ENCODE measurements at places on chromosomes 11 and 22.

DNA sequence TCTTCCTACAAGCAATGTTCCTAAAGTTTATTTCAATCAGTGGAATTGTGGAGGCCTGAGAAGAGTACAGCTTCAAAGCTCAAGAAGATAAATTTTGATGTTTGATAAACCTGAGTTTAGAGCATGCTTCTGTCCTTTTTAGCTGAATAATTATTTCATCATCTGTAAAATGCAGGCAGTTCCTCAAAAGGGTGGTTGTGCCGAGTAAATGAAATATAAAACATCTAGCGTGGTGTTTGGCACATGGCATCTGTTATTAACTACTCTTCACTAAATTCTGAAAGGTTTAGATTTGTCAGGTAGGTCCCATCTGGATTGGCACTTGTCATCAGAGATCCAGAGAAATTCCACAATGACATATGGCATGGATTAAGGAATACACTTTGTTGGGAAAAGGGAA is 155.1 kb downstream of the DDX10 start:
- DNase-seq = no peak

DNA sequence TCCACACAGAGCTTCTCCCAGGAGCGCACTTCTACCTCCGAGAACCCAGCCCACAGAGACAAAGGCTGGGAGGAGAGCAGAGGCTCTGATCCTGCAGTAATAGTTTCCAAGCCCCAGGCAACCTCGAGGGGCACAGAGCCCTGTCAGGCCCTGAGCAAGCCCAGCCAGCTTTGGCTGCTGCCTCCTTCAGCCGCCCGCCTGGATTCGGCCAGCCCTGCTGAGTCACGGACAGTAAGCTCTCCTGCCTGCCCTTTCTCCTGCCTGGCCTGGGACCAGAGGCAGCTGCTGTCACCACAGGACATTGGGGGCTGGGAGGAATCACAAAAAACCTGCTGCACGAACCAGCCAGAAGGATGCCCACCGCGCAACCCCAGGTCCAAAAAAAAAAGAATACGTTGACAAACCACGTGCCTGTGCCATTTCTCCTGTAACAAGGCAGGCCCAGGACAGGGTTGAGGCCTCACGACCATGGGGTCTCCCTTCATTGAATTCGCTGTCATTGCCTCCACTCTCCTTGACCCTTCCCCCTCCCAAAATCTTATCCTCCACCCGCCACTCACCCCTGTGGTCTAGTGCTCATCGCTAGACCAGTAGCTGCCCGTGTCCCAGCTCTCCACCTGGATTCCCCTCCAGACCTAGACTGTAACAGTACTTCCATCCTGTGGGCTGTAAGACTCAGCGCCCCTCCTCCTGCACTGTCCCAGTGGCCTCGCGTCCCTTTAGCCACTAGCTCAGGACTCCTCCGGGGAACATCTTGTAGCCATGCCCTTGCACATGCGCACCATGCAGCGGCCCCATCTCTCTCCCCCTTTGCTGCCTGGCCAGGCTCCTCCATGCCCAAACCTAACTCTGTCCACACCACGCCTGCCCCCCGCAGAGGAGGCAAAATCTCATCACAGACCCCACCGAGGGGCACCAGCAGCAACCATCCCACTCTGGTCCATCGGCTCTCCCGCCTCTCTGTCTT is 7.4 kb upstream of the SLC22A12 start:
- DNase-seq = no peak

- DNase-seq = no peak
These were observed 661 bp upstream of the MALAT1 start for GRCh38 chr11:65498042-65498726.

- DNase-seq = no peak
These were observed 28.6 kb upstream of the OR8B8 start for GRCh38 chr11:124474079-124474478.

- DNase-seq = no peak
These were observed 50.6 kb upstream of the ARHGAP42 start for GRCh38 chr11:100636536-100636935.

- no peak for DNase-seq
These were observed 42.2 kb downstream of the TRIOBP start for GRCh38 chr22:37739035-37739434.

GRCh38 chr11:2137202-2138067 is 1.8 kb downstream of the IGF2 start:
- no peak for DNase-seq

GRCh38 chr22:17376950-17377349 is 7.7 kb downstream of the CECR2 start:
- DNase-seq = no peak

GRCh38 chr11:113317339-113317738 is 3.0 kb downstream of the TTC12 start:
- no peak for DNase-seq

GRCh38 chr11:87256694-87257340 is 219.1 kb downstream of the TMEM135 start:
- no peak for DNase-seq

DNA sequence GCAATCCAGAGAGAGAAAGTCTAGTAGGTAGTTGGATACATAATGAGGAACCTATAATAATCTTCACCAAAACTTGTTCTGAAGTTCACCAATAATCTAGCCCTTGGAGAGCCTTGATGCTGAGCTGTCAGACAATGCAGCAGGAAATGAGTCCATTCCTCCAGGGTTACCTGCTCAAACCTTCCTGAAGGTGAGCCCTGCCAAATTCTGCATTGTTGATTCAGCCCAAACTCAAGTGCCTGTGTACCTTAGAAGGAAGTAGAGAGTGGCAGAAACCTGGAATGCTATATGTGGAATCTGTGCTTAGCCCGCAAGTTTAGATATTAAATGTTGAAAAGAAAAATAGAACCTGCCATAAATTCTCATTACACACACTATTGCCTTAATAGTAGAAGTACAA is 77.4 kb upstream of the SPON1 start:
- no peak for DNase-seq

DNA sequence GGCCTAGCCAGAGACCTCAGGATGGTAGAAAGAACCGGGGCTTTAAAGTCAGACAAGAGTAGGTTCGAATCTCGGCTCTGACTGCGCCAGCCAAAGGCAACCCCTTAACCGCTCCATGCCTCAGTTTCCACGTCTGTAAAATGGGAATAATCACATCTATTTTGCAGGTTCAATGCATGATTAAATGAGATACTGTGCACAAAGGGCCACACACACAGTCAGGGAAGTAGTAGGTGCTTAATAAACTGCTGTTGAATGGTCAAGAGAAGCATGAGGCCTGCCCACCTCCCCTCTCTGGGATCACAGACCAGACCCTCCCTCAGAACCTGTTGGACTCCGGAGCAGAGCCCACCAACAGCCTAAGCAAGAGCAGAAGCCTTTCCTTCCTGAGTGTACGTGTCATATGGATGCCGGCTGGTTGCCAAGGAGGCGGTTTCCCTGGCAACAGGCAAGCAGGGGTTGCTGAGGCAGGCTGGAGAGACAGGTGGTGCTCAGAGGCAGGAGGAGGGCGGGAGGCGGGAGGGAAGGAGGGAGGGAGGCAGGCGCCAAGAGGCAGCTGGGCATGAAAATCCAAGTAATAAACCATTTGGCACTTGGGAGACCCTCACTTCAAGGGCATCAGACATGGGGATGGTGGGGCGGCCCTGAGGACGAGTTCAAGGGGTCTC is 43.9 kb downstream of the NFAM1 start:
- DNase-seq = no peak

- no peak for DNase-seq
These were observed 10.0 kb upstream of the TMEM123 start for GRCh38 chr11:102462610-102463009.

DNA sequence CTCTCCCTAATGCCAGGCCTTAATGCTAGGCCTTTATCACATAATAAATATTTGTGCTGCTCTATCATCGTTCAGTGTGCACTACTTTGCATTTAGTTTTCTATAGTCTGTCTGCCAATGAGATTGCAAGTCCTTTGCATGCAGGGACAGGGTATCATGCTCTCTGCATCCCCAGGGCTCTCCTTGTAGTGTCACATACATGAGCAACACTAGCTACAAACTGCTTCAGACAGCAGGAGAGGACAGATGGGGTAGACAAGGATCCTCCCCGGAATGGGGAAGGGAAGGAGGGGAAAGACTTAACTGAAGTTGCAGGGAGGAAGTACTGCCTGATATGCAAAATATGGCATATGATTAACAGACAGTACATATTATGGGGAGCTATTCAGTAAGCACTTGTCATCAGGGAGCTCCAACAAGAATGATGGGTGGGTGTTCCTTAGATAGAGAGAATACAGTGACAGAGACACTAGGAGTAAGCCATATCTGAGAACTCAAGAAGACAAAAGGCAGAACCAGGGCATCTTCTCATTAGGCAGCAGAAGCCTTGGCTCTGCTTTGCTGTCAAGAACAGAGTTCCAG is 42.8 kb downstream of the ZNF202 start:
- DNase-seq = no peak

- no peak for DNase-seq
These were observed 7.7 kb upstream of the TCF20 start for GRCh38 chr22:42277988-42278776.

GRCh38 chr11:57214494-57214893 is 22.6 kb downstream of the APLNR start:
- no peak for DNase-seq

GRCh38 chr11:36469063-36469462 is 41.0 kb downstream of the TRAF6 start:
- no peak for DNase-seq

DNA sequence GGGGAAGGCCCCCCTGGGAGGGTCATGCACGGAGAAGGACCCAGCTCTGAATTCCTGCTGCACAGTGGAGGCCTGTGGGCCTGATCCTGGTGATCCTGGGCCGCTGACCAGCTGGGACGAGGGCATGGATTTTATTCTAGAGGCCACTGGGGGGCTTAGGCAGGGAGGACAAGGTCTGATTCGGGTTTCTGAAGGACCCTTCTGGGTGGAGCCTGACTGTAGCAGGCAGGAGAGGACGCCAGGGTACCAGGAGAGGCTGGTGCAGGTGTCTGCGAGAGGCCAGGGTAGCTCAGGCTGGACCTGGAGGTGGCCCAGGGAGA is 31.3 kb downstream of the MPPED1 start:
- DNase-seq = no peak

DNA sequence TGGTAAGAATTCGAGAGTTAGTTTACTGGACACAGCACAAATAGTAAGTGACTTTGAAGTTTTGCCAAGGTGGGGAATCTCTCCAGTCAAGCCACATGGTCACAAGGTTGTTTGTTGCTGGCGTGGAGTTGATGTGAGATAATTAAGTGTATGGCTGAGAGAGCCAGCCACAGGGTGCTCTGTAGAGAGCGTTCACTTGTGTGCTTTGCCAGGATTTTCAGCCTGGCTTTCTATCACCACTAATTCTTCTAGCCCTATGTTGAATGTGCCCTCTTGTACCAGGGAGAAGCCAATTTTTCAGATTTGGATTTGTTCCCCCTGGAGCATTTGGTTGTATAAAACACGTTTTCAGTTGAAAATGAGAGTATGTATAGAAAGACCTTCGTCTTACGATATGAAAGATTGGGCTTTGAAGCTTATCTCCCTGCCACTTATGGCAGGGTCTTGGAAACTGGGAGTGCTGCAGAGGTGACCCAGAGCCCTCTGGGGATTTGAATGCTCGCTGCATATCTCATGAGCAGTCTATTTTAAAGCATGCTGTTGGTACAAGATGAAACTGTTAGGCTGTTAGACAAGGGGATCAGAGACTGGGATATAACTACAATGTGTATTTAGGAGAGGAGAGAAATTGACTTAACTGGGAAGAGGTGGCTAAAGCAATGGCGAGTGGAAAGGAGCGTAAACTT is 28.6 kb downstream of the CSRP3 start:
- DNase-seq = no peak

DNA sequence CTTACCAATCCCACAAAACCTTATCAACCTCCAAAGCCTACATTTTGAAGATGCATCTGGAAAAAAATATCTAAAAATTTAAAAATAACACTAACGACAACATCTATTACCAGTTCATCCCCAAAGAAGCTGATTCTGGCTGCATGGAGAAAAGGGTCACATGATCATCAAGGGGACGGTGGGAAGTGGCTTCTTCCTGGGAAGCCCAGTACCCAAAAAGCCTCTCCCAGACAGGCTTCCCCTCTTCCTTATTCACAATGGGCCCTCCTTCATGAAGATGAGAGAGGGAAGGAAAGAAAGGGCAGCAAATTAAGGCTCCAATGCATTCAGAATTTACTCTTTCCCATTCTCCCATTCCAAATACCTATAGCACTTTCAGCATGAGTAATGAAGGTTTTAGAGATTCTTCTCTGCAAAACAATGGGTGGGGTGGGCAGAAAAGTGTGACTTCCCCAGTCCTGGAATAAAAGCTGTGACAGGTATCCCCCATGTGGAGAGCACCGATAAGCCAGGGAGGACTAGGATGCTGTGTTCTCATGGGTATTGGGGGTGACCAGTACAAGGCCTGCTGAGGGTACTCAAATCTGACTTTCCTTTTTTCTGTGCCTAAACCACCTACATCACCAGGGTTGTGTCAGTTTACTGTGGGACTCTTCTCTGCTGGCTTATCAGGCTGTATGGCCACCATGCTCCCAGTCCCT is 88.2 kb downstream of the SIK3 start:
- no peak for DNase-seq

- no peak for DNase-seq
These were observed 20.1 kb upstream of the CHORDC1 start for GRCh38 chr11:90242894-90243416.

DNA sequence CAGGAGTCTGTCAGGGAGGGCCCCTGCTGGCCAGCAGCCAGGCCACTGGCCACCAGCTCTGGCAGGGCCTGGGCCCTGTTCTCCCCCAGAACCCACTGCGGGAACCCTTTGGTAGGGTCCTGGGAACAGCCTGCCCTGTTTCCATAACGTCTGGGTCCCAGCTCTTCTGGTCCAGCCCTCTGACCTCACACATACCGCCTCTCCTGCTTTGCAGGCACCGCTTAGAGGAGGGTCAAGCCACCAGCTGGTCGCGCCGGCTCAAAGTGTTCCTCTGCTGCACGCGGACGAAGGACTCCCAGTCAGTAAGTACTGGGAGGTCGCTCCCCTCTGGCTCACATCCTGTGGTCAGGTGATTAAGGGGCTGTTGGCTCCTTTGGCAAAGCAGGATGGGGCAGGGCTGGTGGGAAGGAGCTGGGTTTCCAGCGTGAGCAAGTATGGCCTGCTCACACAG is 26.6 kb upstream of the MYRF start:
- no peak for DNase-seq

- peak; percentile 54 for DNase-seq
These were observed 18.1 kb downstream of the POLA2 start for GRCh38 chr11:65279741-65280440.

- no peak for DNase-seq
These were observed 251.4 kb downstream of the BLID start for GRCh38 chr11:121864660-121865059.

- no peak for DNase-seq
These were observed 246.8 kb downstream of the BUD13 start for GRCh38 chr11:116525961-116526495.

GRCh38 chr11:34745195-34745594 is 124.3 kb downstream of the EHF start:
- no peak for DNase-seq

GRCh38 chr11:62875698-62876478 is 4.8 kb upstream of the SLC3A2 start:
- DNase-seq = no peak
